ELF-1 (cell line): ENCODE measurements at places on chromosomes 13 and 19.

GRCh38 chr19:46385636-46386035 is 27.7 kb downstream of the CCDC8 start:
- DNase-seq = no peak

DNA sequence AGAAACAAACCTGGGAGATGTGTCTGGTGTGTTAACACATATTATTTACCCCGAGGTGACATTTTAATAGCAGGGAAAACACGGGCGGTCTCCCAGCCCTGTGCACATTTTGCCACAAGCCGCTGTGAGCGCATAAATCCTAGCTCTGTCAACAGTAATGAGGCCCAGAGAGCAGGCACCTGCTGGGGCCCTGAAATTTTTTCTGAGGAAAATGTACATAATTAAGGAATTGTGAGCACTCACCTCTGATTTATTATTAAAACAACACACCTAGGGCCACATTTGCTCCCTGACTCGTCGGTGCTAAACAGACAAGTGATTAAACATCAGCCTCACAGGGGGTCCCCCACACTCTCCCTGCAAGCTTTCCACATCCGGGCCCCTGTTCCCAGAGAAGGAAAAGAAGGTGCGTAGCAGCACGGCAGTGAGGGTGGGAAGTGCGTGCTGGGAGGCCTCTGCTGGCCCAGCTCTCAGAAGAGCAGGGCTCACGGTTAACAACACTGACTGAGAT is 616.3 kb downstream of the UQCRFS1 start:
- DNase-seq = no peak

GRCh38 chr19:3963458-3964255 is 7.2 kb downstream of the DAPK3 start:
- peak; percentile 15 for DNase-seq

GRCh38 chr13:108919036-108919907 is 289.9 kb downstream of the MYO16 start:
- no peak for DNase-seq

GRCh38 chr13:110231348-110232047 is 75.5 kb downstream of the COL4A1 start:
- no peak for DNase-seq

- no peak for DNase-seq
These were observed 9.0 kb downstream of the PLPPR3 start for GRCh38 chr19:812747-813218.

DNA sequence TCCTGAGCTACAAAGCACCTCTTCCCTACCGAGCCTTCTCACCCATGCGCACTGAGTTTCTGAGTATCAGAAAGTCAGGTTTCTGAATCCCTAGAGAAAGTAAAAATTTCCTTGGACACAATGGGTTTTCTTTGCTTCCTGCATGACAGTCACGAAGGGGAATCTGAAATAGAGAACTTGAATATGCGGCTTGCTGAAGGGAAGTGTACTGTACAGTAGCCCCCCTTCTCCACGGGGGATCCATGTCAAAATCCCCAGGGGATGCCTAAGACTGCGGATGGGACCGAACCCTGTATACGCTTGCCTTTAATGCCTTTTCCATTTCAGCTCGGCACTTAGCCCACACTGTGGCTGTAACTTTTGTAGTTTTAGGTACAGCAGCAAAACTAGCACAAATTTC is 107.9 kb downstream of the GGACT start:
- DNase-seq = no peak

- DNase-seq = no peak
These were observed 343.1 kb downstream of the MZT1 start for GRCh38 chr13:72384186-72384823.

DNA sequence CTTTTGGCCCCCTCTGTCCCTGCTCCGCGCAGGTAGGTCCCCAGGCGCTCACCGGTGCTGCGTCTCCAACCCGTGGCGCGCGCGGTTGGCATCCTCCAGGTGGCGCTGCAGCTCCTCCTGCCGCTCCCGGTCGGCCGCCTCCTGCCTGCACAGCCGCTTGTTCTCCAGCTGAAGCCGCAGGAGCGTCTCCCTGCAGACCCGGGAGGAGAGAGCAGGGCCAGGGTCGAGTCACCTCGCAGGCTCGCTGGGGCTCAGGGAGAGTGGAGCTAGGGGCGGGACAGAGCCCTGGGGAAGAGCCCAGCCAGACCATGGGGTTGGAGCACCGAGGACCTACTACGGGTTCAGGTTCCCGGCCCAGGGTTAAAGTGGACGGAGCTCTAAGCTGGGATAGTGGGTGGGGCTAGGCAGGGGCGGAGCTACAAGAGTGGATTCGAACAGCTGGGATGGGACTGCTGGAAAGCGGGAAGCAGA is 9.3 kb downstream of the HOOK2 start:
- peak; percentile 93 for DNase-seq

DNA sequence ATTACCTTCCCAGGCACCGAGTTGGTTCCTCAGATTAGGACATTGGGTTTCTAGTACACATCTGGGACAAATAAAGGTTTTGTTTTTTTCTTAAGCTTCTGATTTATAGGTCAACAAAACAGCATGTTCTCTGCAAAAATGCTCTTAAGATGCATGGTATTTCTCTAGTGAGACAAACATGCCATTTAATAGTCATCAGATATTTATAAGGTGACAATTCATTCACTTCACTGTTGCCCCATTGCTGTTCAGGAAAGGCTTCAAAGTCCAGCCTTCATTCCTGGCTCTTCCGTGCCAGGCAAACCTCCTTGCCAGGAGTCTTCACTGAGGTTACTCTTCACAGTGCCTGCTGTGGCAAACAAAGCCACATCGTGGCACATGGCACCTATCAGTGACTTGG is 156.3 kb upstream of the FNDC3A start:
- no peak for DNase-seq

GRCh38 chr13:80290591-80290990 is 50.3 kb downstream of the SPRY2 start:
- no peak for DNase-seq

DNA sequence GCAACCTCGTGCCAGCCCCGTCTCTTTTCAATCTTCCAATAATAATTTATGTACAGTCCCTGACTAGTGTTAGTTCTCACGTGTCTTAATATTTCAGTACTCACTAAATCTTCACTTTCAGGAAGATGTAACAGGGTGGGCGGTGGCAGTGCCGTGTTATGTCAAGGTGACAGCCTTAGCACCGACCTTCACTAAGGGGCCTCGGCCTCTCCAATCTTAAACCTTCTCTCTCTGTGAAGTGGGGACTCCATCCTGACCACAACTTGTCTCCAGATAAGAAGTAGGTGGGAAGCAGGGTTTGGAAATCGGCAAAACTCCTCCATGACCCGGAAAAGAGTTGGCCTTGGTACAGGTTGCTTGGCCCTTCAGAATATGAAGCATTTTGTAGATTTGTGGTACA is 1.8 kb downstream of the RPS19 start:
- DNase-seq = no peak

GRCh38 chr13:26280822-26281221 is 26.9 kb downstream of the CDK8 start:
- DNase-seq = peak; percentile 4

DNA sequence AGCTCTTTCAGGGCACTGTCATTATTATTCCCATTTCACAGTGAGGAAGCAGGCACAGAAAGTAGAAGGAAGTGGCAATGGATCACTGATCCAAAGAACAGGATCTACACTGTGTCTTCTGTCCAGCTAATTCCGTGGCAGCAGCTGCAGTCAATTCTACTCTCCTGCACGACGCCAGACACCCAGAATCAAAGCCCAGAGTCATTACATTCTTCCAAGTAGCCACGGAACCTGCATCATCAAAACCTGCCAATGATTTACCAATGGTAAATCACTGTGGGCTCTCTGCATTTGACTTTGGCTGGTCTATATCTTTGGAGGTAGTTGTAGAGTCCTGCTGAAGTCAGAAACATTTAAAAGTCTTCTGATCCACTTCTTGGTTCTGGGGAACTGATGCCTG is 767.7 kb downstream of the LIG4 start:
- no peak for DNase-seq

- DNase-seq = no peak
These were observed 26.0 kb downstream of the TM9SF2 start for GRCh38 chr13:99527301-99527700.

DNA sequence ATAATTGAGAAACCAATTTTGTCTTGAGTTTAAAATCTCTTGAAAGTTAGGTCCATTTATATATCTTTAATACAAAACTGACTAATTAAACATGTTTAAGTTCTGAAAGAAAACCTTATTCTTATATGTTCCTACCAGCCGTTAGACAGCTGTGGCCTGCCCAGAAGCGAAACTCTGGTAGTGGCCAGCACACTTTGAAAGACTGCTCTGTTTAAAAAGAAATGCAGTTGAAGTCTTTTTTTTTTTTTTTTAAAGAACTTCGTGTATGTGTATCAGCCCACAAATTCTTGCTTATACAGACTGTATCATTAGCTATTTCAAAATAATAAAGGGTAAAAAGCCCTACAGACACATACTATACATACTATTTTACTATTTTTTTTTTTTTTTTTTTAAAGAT is 34.0 kb downstream of the KCTD4 start:
- no peak for DNase-seq

GRCh38 chr13:48040896-48041295 is 3.4 kb downstream of the NUDT15 start:
- no peak for DNase-seq

- no peak for DNase-seq
These were observed 3.3 kb downstream of the MATK start for GRCh38 chr19:3782903-3783302.

DNA sequence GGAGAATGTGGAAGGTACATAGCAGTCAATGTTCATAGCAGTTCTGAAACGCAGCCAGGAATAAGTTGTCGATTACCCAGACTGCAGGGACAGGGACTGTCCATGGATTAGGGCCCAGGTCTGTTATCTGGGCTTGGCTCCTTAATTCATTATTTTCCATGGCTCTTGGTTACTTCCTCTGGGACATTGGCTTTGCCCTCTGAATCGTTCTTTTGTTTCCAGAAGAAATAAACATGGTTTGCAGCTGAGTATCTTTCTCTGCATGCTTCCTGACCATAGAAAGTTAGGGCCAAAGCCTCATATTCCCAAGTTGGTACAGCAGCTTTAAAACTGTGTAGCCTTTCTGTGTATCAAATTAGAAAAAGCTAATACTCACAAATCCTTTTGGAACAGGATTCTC is 121.7 kb upstream of the MAB21L1 start:
- DNase-seq = no peak

DNA sequence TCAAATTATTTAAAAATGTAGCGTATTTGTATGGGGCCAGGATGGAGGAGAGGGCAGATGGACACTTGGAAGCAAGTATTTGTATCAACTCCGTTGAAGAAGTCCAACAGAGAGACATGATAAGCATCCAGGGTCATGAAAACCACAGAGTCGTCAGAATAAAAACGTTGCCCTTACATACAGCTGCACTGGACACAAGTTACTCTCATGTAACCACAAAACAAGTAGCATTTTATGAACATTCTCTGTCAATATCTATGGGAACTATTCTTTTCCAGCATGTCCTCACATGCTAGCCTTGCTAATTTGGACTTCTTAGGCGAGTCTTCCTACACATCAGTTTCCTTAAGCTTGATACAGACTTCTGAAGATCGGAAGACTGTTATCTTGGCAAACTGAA is 35.0 kb downstream of the EFNB2 start:
- no peak for DNase-seq

DNA sequence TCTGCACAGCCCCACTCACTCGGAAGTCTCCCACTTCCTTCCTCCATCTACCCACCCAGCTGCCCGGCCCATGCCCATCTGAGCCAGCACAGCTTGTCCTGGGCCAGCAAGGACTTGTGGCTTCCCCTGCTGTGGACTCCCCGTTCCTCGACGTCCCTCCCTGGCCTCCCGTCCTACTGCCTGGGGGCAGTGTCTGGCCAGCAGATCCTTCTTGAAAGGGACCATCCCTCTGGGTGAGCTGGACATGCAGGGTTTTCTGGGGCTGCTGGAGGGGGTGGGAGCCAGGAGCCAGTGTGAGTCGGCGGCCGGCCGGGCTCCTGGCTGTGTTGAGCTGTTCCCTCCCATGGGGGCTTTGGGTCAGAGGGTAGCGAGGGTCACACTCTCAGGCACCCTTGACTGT is 26.7 kb downstream of the CRTC1 start:
- no peak for DNase-seq
